ENCODE measurements at places on chromosomes 3 and 15. TPM values are rescaled to one million over a fixed set of nuclear protein-coding genes. Genes with fewer than 3 reads are reported as not detected.

GPR176 gene
- 5.6 TPM for total RNA-seq

SLC35G2 gene
- 10.5 TPM for total RNA-seq

DNA sequence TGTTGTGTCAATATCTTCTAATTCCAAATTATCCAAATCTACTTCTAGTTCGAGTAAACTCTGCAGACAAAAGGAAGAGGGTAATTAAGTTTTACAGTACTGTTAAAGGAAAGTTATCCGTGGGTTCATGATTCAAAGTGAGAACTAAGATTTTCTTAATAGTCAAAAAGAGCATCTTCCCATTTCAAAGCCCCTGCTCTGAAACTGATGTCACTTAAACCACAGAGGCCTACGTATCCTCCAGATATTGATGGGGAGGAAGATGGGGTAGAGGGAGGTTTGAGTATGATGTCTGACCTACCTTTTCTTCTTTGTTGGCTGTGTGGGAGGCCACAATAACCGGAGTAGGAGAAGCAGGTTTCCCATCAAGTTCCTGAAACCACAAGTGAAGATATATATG, 14.1 kb downstream of the MRPS22 start:
- DNase-seq = no peak

DNA sequence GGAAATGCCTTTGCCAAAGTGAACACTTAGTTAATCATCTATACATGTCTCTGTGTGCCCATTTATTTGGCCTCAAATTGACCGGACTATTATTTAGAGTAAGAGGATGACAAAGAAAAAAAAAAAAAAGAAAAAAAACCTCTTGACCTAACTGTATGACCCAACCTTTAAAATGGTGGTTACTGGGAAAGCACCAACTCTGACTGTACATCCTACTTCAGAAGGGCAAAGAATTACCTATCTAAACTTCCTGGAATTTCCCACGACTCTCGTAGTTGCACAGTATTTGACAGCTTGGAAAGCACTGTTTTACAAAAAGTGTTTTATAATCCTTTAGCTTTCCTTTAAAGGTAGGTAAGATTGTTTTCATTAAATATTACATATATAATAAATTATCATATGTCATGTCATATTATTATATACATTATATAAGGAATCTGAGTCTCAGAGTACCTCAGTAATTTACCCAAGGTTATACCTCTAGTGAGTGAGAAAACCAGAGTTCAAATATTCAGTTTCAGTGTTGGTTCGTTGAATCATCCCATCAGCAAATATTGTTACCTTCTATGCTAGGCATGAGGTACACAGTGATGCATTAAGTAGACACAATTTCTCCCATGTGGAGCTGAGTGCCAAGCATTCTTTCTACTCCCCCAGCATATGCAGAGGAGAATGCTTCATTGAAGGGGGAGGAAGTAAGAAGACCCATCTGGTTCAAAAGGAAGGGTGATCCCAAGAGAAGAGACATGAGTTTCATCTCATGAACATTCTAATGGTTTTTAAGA, 5.0 kb downstream of the BCL2A1 start:
- DNase-seq = no peak

GRCh38 chr3:52322466-52322865, 6.3 kb downstream of the DNAH1 start:
- no peak for DNase-seq

DNA sequence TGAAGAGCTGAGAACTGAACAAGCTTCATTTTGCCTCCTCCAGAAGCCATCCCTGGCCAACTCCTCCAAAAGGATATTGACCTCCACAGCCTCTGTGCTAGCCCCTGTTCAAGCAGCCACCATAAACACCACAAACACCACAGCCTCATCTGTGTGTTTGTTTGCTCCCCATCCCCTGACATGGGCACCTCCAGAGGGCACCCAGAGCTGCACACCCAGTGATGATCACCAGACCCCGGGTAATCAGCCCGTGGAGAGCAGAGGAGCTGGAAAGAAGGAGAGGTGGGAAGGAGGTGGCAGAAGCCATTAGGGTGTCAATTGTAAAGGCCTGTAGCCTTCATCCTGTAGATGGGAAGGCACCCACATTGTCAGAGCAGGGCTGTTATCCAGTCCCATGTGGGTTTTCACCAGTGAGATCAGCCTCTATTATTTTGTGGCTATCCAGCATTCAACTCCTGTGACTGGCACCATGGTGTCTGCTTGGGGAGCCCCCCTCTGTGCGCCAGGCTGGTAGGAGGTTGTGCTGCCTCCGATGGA, 6.8 kb upstream of the WNT7A start:
- DNase-seq = no peak
